ENCODE measurements at places on chromosomes 11 and 22.
A peak's percentile ranks its signal among the peaks of the same experiment; 100 is the strongest.

DNA sequence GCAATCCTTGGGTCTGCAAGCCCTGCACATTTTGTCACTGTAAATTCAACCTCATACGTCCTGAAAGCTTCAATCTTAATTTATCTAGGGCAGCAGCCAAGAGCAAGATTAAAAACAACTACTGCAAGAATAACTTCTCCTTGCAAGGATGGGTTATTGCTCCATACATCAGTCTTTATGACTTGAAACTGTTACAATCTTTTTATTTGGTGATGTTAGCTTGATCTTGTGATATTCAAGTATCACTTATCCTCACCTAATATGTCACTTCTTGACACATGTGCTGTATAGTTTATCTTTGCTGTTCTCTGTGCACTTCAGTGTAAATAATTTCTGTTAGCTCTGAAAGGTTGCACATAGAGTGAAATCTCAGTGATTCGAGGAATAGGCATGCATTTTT lies 14.7 kb upstream of the APLP2 start:
- peaks cover 34% of the 10 kb centered on the region for H3K27me3 ChIP-seq
- H3K27ac ChIP-seq: no peak overlapping the region
- H3K36me3 ChIP-seq: no peaks in the 10 kb centered on the region
- no peaks in the 10 kb centered on the region for H3K4me1 ChIP-seq
- H3K4me3 ChIP-seq: no peak overlapping the region
- DNase-seq: no peak

GRCh38 chr11:11263238-11264005 lies 89.6 kb downstream of the CSNK2A3 start:
- no peaks in the 10 kb centered on the region for H3K36me3 ChIP-seq
- H3K4me3 ChIP-seq: no peak overlapping the region
- no peak for DNase-seq

- peaks cover 33% of the 10 kb centered on the region for H3K27me3 ChIP-seq
- peak overlapping the region; percentile 48 for H3K4me3 ChIP-seq
- H3K36me3 ChIP-seq: no peaks in the 10 kb centered on the region
- DNase-seq: peak; percentile 90
Observed at GRCh38 chr22:39545386-39546365, 13.1 kb upstream of the RPS19BP1 start.

DNA sequence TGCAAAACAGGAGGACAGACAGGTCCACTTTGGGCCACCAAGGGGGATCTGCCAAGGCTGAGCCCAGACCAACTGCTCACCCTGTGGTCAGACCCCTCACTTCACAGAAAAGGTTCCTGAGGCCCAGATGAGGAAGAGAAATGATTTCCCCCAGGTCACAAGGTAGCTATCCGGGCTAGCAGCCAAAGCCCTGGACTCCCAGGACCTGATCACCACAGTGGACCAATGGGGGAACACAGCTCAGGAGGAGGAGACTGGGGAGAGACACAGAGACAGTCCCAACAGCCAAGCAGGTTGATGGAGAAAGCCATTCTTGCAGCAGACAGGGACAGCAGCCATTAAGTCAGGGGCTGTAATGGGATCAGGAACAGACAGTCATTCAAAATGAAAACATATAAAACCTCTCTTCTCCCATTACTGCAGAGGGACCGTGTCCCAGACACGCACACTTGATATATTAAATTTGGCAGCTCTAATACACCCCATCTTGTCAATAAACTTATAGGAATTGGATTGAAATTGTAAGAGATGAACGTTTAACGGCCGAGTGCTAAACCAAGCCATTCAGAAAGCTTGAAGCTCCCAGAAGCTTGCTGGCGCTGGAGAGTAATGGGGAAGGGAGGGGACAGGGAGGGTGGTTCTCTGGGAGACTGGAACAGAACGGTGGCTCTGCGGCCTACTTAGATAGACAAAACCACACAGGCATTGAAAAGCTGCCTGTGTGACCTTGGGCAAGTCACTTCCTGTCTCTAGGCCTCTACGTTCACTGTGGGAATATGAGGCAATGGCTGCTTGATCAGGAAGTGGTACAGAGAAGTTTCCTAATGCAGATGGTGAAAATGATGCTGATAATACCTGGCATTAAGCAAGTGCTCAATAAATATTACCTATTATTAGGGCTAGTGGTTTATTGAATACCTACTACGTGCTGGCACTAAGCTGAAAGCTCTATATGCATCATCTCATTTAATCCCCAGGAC lies 16.0 kb downstream of the ZMAT5 start:
- peak overlapping the region; percentile 81 for H3K27ac ChIP-seq
- H3K4me1 ChIP-seq: peaks cover 17% of the 10 kb centered on the region
- H3K36me3 ChIP-seq: peaks cover 18% of the 10 kb centered on the region
- peak; percentile 74 for DNase-seq
- H3K27me3 ChIP-seq: no peaks in the 10 kb centered on the region

- DNase-seq: no peak
- no peaks in the 10 kb centered on the region for H3K27me3 ChIP-seq
- peaks cover 45% of the 10 kb centered on the region for H3K4me1 ChIP-seq
Observed at GRCh38 chr22:42296883-42297282, 26.4 kb upstream of the TCF20 start.

DNA sequence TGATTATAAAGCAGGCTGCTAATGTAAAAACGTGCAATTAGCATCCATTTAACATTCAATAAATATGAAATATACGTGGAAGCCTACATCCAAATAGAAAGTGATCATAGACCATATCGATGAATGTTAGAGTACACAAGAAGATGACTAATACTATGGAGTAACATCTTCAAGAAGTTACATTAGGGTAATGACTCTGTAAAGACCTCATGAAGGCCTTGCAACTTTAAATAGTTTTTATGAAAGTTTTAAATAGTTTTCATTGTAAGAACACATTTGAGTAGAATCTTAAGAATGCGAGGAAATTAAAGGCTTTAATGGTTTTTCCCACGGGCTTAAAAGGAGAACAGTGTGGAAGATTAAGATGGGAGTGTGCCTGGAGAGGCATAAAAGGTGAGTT lies 1.4 kb downstream of the TRIM34 start:
- H3K4me1 ChIP-seq: peaks cover 44% of the 10 kb centered on the region
- peak overlapping the region; percentile 76 for H3K27ac ChIP-seq
- H3K4me3 ChIP-seq: peak overlapping the region; percentile 92
- no peak for DNase-seq
- peaks cover 11% of the 10 kb centered on the region for H3K36me3 ChIP-seq

DNA sequence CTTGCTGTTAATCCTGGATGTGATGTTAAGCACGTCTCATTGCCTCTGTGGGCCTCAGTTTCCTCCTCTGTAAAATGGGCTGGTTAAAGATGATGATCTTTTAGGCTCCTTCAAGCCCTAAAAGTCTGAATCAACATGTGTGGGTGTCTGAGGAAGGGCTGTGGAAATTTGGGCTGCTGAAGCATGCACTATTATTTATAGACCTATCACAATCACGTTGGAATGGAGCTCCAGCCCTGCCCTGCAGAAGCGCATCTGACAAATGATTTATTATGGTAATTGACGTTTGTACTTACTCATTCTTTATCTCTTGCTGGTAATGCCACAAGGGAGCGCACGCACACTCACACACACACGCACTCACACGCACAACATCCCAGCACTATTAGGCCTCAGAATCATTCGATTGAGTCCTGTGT lies 20.4 kb downstream of the P2RX3 start:
- peaks cover 20% of the 10 kb centered on the region for H3K27me3 ChIP-seq
- DNase-seq: no peak
- H3K4me3 ChIP-seq: no peak overlapping the region
- H3K4me1 ChIP-seq: no peaks in the 10 kb centered on the region
- H3K27ac ChIP-seq: no peak overlapping the region
- H3K36me3 ChIP-seq: no peaks in the 10 kb centered on the region

DNA sequence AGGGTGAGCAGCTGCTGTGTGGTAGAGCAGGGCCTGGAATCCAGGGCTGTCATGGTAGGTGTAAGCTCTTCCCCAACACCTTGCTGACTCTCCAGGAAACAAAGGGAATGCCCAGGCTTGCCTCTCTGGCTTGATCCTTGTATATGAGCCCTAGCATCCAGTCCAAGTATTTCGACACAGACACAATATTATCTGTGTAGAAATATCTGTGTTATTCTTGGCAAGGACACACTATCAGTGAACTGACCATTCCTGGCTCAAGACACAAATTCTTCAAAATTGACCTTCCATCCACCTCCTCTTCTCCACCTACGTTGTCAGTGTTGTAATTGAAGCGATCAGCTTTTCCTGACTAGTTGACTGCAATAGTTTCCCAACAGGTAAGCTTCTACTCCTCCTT lies 312.0 kb upstream of the NARS2 start:
- no peaks in the 10 kb centered on the region for H3K27me3 ChIP-seq
- H3K4me3 ChIP-seq: no peak overlapping the region
- no peak for DNase-seq
- no peak overlapping the region for H3K27ac ChIP-seq
- no peaks in the 10 kb centered on the region for H3K36me3 ChIP-seq

DNA sequence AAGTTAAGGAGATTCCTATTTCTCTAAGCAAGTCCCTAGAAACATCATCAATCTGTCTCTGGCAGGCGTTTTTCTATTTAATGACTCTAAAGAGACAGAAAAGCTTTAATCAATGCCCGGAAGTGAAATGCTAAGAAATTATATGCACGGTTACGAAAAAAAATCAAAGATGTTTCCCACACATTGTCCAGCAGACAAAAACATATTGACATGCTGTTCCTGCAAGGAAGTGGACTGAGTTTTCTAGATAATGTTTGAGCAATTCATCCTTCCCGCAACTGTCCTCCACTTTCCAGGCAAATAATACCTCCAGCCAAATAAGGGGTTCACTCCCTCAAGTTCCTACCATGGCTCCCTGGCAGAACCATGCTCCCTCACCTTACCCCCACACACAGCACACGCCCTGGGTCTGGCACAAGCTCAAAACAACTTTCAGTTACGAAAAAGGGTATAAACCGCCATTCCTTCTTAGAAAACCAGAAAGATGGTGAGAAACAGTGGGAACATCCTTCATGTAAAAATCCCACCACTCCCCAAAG lies 29.6 kb downstream of the GALNT18 start:
- no peak overlapping the region for H3K27ac ChIP-seq
- H3K36me3 ChIP-seq: no peaks in the 10 kb centered on the region
- DNase-seq: no peak
- no peak overlapping the region for H3K4me3 ChIP-seq
- peaks cover 2% of the 10 kb centered on the region for H3K4me1 ChIP-seq

DNA sequence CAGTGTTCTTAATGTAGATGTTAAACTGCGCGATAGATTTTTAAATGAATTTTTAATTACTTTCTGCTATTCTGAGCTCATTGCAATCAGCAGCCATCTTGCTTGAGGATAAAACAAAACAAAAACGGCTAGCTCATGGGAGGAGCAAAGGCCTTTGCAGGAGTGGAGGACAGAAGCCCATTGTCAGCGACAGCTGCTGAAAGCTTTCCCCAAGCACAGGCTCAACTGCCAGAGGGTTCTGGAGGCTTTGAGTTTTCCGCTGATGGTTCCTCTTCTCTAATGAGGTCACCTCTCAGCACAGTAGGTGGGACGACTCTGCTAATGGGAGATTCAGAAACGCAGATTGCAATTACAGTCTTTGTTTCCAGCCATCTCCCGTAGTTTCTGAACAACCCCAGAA lies 167.1 kb upstream of the TTC12 start:
- H3K36me3 ChIP-seq: no peaks in the 10 kb centered on the region
- no peak overlapping the region for H3K4me3 ChIP-seq
- peaks cover 7% of the 10 kb centered on the region for H3K27me3 ChIP-seq
- H3K27ac ChIP-seq: no peak overlapping the region
- H3K4me1 ChIP-seq: no peaks in the 10 kb centered on the region
- DNase-seq: no peak

GRCh38 chr11:38282718-38283117 lies 1684.7 kb upstream of the RAG2 start:
- H3K27ac ChIP-seq: no peak overlapping the region
- H3K4me1 ChIP-seq: no peaks in the 10 kb centered on the region
- H3K36me3 ChIP-seq: no peaks in the 10 kb centered on the region
- no peaks in the 10 kb centered on the region for H3K27me3 ChIP-seq
- DNase-seq: no peak

DNA sequence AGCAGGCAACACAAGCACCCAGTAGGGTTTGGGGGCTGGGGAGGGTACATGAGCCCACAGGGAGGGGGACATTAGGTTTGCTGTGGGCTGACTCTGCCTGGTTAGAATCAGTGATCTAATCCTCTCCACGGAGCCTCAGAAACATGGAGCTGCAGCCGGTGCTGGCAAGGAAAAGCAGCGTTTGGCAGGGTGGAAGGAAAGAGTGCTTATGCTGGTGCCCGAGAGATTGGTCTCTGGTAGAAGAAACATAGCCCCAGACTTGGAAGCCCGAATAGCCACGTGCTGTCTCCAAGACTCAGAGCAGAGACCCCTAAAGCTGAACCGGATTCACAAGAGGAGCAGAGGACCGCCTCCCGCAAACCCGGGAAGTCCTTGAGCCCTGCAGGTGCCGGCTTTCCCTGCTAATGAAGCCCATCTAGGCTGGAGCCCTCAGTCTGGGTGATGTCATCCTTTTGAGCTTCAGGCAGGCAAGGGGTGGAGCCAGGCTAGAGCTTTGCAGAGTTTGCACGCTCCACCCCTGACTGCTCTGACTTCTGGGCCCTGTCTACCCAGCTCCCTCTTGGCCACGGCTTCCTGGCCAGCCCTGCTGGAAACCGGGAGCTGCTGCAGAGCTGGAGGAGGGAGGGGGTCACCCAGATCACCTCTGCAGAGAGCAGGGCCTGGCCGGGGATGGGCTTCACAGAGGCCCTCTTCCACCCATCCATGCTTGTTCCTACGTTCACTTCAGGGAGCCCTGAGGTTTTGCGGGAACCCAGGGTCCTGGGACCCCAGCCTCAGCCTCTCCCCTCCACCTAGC lies 35.0 kb upstream of the JAM3 start:
- H3K27ac ChIP-seq: peak overlapping the region; percentile 73
- peak; percentile 92 for DNase-seq
- H3K4me3 ChIP-seq: peak overlapping the region; percentile 54
- H3K27me3 ChIP-seq: peaks cover 7% of the 10 kb centered on the region

- H3K4me3 ChIP-seq: no peak overlapping the region
- H3K4me1 ChIP-seq: peaks cover 2% of the 10 kb centered on the region
- no peak overlapping the region for H3K27ac ChIP-seq
Observed at GRCh38 chr11:130219148-130219547, 59.6 kb downstream of the ST14 start.

- no peak overlapping the region for H3K27ac ChIP-seq
- DNase-seq: no peak
- no peaks in the 10 kb centered on the region for H3K4me1 ChIP-seq
- no peaks in the 10 kb centered on the region for H3K36me3 ChIP-seq
- peaks cover 15% of the 10 kb centered on the region for H3K27me3 ChIP-seq
Observed at GRCh38 chr11:13169709-13170108, 107.9 kb upstream of the BMAL1 start.

All from activated CD4-positive, alpha-beta T cell treated with anti-CD3 and anti-CD28 coated beads, Interleukin-2, amount 10 ng/mL, durations not matched to agents 24 days and 14 days (primary cell).